ENCODE measurements at places on chromosomes 3 and 15.
A peak's percentile ranks its signal among the peaks of the same experiment; 100 is the strongest.

DNA sequence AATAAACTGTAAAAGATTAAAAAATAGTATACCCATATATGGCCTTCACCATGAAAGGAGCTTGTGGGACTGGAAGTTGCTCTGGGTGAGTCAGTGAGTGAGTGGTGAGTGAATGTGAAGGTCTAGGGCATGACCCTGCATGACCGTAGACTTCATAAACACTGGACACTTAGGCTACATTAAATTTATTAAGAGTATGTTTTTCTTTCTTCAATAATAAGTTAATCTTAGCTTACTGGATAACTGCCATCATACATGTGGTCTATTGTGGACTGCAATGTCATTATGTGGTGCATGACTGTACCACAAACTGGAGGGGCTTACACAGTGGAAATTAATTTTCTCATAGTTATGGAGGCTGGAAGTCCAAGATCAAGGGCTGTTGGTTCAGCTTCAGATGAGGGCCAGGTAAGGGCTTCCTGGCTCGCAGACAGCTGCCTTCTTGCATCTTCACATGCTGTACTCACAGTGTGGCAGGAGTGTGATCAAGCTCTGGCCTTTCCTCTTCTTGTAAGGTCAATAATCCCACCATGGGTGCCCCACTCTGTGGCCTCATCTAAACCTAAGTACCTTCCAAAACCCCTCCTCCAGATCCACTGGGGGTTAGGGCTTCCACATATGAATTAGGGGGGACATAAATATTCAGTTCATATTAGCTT lies 40.8 kb upstream of the PRR23E start:
- no peak for DNase-seq

- no peak for DNase-seq
Measured at GRCh38 chr3:121897296-121897695, 3.1 kb downstream of the SLC15A2 start.

GRCh38 chr15:85168642-85169173 lies 187.1 kb downstream of the PDE8A start:
- DNase-seq = peak; percentile 85

- DNase-seq = no peak
Measured at GRCh38 chr3:188711881-188712247, 459.9 kb upstream of the TPRG1 start.

GRCh38 chr3:159911664-159912037 lies 77.0 kb upstream of the IL12A start:
- no peak for DNase-seq

- DNase-seq = no peak
Measured at GRCh38 chr3:132550579-132551305, 46.3 kb upstream of the ACKR4 start.

GRCh38 chr15:83559310-83559966 lies 94.5 kb upstream of the ADAMTSL3 start:
- DNase-seq = peak; percentile 83

- DNase-seq = no peak
Measured at GRCh38 chr15:90763366-90764099, 46.4 kb downstream of the BLM start.

DNA sequence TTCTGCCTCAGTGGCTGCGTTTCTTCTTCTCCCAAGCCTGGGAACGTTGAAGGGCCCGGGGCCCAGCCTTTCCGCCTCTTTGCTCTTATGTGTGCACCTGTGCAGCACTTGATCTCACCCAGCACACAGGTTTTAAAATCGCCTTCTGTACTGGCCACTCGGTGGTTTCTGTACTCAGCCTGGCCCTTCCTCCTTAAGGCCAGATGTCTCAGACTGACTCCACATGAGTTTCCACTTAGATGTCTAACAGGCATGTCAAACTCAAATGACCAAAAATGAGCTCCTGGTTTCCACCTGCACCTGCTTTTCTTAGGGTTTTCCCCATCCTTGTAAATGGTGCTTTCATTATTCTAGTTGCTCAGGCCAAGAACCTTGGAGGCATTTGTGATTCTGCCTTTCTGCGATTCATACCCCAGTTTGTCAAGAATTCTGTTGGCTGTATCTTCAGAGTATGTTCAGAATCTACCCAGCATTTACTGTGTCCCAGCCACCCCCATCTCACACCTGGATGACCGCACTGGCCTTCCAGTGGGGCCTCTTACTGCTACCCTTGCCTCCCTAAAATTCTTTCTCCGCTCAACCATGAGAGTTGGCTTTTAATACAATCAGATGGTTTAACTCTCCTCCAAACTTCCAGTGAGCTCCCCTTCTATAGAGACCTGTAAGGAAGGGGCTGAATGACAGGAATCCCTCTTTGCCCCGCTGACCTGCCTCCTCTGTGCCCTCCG lies 2.2 kb upstream of the TRAK1 start:
- no peak for DNase-seq

- no peak for DNase-seq
Measured at GRCh38 chr3:195105389-195105788, 165.6 kb downstream of the XXYLT1 start.
